Stimulated activated CD8-positive, alpha-beta memory T cell treated with anti-CD3 and anti-CD28 coated beads, Interleukin-7, amount 100 ng/mL, for 1 hour (primary cell): ENCODE measurements at places on chromosomes 5 and 9.

DNA sequence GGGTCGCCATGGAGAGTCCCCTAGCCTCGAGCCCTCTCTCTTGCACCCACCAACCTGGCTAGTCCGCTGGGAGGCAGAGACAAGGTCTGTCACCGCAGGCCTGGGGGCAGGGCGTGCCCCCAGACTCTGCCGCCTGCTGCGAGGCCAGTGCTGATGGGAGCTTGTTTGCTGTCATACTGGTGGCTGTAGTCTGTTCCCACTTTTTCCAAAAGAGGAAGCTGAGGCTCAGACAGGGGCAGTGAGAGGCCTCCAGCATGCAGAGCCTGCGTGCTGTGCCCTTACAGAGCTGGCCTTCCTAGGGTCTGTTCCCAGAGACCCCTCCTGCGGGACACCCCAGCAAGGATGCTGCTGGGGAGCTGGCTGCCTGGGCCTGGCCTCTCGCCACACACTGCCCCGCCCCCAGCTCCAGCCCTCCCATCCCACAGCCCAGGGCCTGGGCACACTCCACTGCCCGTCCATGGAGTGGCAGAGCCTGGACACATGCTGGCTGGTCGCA, 21.0 kb upstream of the SUSD3 start:
- no peak for DNase-seq

DNA sequence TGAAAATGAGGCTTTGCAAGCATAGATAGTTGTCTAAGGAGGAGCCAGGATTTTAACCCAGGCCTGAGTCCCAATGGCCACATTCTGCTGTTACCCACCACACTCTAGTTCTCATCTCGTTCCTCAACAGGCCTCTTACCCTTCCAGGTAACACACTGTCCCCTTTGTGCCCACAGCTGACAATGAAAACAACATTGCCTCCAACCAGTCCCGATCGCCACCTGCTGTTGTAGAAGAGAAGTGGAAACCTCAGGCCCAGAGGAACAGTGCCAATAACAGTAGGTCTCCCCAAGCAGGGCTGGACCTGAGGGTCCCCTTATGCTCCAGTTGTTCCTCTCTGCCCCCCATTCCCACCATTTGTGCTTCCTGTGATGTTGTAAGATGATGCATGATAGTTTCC, 30.4 kb downstream of the AMBP start:
- DNase-seq: no peak

DNA sequence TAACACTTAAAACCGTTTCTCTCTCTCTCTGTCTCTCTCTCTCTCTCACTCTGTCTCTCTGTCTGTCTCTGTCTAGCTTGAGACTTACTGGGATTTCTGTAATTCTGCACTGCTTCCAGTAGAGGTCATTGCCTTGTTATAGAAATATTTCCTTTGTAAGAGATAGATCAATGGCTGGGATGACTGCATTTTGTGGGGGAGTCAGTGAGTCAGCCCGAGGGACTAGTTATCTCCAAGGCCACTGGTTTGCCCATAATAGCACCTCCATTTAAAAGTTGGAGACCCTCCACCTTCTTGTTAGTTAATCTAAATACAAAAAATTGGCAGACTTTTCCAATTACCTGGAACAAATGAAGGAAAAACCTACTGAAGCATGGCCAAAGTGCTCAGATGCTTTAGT, 547.2 kb downstream of the LRRC70 start:
- no peak for DNase-seq

DNA sequence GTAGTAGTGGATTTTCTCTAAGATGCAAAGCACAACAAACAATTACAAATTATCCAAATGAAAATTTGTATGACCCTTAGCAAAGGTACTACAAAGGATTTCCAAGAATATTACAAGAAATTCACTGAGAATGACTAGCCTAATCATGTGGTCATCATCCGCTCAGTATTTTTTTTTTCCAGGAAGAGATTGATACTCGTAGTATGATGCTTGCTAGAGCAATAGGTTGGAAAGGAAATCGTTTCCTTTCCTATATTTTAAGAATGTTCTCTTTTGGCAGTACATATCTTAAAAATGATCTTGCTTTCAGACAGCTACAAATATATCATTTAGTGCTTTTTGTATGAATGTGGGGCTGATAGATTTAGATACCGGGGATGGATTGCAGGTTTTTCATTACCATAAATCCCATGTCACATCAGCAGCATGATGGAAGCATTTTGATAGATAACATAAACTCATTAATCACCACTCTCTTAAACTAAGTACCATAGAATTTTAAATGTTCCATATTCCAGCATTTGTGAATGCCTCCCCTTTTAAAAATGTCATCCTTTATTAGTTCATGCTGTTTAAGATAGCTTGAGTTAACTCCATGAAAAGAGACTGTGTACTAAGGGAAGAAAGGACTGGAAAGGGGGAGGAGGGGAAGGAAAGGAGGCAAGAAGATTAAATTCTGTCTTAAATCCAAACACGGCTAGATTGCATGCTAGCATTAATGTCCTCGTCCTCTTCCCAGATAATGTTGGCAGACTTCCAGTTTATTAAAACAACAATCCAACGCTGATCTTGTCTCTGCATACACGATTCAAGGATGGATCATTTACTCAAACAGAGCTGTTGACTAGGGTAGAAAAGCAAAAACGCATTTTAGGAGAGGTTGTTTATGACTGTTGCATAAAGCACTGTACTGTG, 311.7 kb upstream of the ZNF608 start:
- no peak for DNase-seq

- no peak for DNase-seq
Measured at GRCh38 chr9:112784020-112784785, 33.6 kb downstream of the SNX30 start.

DNA sequence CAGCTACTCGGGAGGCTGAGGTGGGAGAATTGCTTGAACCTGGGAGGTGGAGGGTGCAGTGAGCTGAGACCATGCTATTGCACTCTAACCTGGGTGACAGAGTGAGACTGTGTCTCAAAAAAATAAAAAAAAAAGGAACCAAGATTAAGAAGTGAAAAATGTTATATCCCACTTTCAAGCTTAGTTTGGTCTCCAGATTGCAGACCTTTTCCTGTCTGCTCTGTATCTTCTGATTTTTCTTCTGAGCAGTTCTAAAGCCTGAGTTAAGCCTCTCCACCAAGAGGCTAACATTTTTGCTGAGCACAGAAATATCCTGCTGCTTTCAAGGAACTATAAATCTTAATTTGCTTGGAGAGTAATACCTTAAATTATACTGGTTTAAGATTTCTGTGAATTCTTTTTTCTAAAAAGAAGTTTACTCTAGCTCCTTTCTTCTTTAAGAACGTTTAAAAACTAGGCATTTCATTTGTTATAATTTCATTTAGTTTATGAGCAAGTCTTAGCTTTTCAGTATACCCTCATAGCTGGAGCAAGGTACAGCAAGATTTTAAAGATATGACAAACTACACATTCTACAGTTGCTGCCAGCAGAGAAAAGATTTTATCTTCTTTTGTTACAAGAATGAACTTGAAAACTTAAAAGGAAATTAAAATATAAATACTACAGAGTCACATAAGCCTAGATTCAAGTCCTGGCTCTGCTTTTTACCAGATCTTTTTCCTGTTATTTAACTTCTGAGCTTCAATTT, 55.0 kb downstream of the GARNL3 start:
- DNase-seq: no peak

GRCh38 chr5:32687499-32687831, 23.7 kb upstream of the NPR3 start:
- no peak for DNase-seq

DNA sequence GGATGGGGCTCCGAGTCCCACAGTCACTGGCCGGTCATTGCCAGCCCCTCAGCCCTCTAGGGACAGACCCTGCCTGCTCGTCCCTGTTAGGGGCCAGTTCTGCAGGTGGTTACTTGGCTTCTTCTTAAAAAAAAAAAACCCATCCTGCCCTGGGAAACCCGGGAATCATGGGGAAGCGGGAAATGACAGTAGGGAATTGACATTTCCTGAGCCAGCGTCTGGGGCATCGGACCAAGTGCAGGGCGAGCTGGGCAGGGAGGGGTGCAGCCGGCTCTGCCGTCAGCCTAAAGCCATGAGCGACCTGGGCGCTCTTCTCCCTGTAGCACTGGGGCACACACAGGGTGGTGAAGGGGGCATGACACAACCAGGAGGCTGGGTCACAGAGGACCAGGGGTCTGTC, 66.6 kb downstream of the RXRA start:
- DNase-seq: no peak

DNA sequence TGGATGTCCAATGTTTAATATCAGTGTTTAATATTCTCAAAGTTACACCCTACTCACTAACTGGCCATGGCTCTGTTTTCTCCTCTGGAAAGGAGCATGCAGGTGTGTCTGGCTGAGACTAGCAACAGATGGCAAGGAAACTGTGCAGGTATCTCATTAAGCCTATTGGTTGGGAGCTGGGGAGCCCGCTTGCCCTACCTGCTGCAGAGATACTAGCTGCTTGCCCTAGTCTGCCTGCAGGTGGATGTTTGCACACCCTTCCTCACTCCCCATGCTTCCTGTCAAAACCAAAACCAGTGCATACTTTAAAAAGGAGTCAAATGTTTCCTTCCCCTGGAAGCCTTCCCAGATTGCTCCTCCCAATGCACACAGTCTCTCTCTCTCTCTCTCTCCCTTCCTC, 228.3 kb upstream of the RASEF start:
- DNase-seq: no peak

DNA sequence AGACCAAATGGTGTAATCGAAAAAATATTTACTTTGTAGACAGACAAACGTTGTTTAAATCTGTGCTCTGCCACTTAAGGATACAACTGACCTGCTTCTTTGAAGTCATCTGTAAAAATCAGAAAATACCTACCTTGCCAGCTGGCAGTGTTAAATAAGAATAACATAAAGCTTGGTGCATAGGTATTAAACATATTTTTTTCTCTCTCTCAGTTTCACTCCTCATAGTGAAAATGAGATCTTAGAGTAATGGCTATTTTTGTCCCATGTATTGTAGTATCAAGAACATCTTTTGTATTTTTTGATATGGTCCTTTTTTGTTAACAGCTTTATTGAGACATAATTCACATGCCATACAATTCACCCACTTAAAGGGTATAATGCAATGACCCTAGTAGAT, 17.9 kb upstream of the RANBP17 start:
- DNase-seq: no peak

DNA sequence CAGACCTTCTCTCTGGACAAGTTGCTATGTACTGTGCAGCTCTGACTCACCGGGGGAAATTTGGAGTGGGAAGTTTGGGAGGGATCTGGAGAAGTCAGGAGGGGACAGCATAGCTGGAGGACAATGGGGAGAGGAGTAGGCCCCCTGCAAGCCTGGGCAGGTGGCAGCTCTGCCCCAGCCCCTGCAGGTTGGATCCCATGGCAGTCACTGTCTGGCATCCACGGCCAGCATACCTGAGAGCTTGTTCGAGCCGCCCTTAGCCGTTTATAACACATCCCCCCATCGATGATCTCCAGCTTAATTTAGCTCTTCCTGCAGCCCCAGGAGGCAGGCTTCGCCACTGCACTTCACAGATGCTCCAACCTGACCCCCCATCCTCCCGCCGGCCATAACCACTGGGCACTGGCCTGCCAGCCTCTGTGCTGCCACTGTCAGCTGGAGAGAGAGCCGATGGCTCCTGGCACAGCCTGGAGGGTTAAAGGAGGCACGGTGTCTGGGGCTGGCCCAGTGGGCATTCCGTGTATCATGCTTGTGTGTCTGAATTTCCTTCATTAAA, 57.7 kb upstream of the RNU6ATAC start:
- no peak for DNase-seq

DNA sequence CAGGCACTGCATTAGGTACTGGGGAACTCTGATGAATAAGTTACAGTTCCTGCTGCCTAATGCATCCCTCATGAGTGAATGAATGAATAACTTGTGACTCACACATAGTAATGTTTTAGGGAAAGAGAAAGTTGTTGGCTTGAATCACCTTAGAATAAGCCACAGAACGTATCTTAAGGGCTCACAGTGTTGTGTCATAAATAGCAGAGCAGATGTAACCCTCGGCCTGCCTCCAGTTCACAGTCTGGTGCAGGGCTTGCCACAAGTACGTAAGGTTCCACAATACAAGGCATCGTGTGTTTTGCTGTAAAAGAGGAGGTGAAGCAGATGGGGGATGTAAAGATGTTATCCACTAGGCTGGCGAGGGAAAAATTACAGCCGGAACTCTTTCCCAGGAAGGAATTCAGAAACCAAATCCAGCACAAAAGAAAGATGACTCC, 218.7 kb downstream of the TRPM3 start:
- DNase-seq: no peak

- no peak for DNase-seq
Measured at GRCh38 chr5:50435168-50435567, 5.9 kb downstream of the EMB start.

GRCh38 chr5:40224421-40224820, 455.3 kb upstream of the PTGER4 start:
- no peak for DNase-seq

GRCh38 chr5:77658662-77659061, 20.1 kb upstream of the OTP start:
- no peak for DNase-seq

- DNase-seq: no peak
Measured at GRCh38 chr5:74233571-74233970, 407.0 kb downstream of the ENC1 start.
